ENCODE measurements at places on chromosomes 2 and 18.
A peak's percentile ranks its signal among the peaks of the same experiment; 100 is the strongest.

DNA sequence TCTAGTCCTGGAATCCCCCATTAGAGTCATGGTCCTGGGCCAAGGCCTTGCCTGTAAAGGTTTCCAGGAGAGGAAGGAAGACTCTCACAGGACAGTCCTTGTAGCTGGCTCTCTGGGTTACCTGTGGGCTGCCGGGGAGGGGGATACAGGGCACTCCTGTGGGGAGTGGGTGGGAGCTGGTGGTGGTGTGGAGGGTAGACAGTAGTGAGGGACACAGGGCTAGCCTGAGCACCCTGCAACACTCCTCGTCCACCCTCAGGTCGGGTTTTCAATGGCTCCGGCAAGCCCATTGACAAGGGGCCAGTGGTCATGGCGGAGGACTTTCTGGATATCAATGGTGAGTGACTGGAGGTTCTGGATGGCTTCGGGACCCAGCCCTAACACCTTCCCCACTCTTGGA, 19.7 kb upstream of the ANKRD53 start:
- no peak for DNase-seq

DNA sequence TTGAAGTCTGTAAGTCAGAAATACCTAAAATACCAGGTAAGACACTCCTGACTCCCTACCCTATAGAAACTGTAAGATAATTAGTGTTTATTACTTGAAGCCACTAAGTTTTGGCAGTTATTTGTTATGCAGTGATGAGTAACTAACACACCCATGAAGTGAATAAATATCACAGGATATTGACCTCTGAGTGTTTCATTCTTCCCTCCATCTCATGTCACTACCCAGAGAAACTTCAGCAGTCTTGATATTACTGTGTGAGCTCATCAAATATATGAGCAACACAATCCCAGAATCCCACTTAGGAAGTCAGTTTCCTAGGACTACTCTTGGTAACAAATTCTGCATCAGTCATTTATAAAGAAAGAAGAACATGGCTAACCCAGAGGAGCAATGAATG, 529.7 kb downstream of the FBXO15 start:
- DNase-seq = no peak

- DNase-seq = no peak
These were observed 49.6 kb downstream of the GALNT14 start for GRCh38 chr2:31088504-31089195.

- DNase-seq = peak; percentile 42
These were observed 9.2 kb upstream of the KYNU start for GRCh38 chr2:142868229-142868762.

DNA sequence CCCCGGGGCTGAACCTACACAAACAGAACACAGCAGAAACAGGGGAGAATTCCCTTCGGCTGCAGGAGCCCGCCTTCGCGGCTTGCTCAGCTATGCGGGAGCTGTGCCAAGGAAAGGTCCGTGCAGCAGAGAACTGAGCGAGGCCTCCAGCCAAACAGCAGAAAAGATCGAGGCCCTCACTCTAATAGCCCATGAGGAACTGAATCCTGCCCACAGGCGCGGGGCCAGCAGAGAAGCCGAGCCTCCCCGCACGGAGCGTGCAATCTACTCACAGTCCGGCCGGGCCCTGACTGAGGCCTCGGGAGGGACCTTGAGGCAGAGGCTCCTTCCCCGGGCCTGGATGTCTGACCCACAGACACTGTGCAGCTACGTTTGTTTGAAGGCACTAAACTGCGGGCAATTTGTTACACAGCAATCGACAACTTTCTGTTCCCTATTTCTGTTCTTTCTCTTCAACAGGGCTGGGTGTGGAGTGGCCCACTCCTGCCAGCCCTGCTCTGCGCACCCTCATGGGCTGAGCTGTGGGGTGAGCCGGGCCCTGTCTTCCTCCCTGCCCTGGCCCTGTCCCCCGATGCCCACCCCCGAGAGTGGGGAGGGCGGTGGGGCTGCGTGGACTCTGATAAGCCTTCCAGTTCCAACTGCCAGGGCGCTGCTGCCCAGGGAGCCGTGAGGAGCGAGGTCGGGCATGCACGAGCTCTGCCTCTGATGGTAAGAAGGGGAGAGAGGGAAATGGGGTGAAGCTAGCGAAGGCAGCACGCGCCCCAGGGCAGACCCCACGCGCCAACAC, 13.7 kb downstream of the HES6 start:
- no peak for DNase-seq

DNA sequence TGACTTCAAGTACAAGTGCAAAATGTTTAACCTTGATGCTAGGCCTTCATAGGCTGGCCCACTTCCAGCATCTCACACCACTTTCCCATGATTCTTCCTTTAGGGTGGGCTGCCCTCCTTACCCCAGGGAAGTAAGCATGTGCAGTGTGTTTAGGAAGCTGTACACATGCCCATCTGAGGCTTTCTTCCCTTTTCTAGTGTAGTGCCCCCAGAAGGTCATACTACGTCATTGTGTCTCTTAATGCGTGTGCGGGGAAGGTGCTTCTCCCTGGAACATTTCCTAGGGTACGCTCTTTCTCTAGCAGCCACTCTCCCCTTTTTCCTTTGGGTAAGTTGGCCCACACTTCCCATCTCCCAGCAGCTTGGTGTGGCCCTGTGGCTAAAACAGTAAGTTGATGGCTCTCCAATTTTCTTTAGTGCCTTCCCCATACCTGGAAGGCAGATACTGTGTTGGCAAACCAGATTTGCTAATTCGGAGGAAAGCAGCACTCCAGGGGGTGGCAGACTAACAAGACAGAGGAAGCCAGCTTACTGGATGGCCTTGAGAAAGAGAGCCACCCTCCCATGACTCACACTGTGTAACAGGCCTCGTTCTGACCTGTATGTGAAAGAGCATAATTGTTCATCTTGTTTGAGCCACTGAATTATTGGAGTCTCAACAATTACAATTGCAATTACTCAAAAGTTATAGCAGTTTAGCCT, 1.1 kb upstream of the SULT6B1 start:
- DNase-seq = peak; percentile 74

DNA sequence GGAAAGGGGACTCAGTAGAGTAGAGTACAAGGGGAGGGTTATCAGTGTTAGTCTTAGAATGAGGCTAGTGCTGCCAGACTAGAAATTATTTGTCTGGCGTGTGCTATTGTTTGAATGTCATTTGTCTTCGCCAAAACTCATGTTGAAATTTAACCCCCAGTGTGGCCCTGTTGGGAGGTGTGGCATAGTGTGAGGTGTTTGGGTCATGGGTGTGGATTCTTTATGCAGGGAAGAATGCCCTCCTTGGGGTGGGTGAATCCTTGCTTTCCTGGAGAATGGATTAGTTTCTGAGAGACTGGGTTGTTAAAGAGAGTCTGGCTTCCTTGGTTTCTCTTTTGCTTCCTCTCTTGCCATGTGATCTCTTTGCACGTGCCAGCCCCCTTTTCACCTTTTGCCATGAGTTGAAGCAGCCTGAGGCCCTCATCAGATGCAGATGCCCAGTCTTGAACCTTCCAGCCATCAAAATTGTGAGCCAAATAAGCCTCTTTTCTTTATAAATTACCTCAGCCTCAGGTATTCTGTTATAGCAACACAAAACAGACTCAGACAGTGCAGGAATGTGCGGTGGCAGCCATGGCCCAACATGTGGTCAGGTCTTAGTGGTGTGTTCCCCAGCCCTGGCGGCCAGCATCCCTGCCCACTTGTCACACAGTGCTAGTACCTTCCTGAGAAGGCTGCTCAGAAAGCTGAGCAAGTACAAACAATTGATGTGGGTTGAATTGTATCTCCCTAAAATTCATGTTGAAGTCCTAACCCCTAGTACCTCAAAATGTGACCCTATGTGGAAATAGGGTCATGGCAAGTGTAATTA, 48.4 kb upstream of the NAB1 start:
- no peak for DNase-seq

GRCh38 chr2:172461591-172462372, 34.4 kb downstream of the ITGA6 start:
- DNase-seq = no peak

DNA sequence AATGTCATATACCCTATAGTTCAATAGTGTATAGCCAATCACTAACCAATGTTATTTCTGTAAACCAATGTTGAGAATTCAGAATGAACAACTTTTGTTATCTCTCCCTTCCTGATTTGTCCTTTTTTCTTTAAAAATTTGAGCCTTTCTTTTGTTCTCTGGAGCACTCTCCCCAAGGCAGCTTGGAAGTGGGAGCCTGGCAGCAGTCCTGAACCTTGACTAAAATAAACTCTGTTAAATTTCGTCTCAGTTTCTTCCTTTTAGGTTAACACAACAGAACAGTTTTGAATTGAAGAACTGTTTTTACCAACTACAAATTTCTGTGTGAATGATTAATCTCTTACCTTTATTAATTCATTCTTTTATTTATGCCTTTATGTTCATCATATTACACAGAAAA, 35.9 kb downstream of the CD302 start:
- DNase-seq = no peak

DNA sequence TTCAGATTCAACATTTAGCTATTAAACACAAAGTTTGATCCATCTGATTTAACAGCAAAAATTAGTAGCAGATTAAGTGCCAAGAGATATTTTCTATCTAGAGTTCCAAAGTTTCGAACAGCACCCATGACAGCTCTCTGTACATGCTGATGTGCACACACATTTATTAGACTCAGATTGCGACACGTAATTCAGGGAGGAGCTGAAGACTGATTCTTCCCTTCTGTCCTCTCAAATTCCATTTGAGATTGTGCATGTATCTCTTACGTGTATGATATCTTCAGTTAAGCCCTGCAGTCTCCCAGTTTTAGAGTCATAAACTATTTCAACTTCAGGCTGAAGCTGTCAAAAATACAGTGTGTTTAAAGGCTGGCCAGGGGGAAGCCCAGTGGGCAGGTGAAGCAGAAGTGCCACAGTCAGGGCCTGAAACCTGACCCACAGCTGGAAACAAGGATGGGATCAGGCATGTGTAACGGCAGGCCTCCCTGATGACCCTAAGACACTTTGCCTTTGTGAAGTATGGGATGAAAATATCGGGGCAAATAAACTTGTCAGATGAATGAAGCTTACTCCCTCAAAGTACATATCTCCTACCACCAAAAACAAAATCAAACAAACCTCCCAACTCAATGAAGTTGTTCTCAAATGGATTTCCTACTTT, 30.6 kb downstream of the CYB5A start:
- no peak for DNase-seq

GRCh38 chr2:38580115-38580636, 22.6 kb downstream of the HNRNPLL start:
- no peak for DNase-seq

DNA sequence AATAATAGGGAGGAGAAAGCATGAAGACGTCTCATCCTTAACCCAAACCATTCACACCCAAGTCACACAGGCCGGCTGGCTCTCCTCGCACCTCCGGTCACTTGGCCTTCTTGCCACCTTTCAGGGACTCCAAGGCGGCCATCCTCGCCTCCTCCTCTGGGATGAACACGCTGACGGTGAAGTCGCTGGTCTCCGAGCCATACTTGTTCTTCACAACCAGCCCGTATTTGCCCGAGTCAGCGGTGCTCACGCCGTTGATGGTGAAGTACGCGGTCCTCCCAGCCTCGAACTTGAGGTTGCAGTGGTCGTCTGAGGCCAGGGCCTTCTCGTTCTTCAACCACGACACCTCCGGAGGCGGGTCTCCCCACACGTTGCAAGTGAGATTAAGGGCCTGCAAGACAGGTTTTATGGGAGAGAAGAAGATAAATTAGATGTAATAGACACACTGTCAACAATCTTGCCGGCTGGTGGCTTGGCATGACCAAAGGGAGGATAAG, 54.3 kb upstream of the LPIN2 start:
- DNase-seq = no peak

DNA sequence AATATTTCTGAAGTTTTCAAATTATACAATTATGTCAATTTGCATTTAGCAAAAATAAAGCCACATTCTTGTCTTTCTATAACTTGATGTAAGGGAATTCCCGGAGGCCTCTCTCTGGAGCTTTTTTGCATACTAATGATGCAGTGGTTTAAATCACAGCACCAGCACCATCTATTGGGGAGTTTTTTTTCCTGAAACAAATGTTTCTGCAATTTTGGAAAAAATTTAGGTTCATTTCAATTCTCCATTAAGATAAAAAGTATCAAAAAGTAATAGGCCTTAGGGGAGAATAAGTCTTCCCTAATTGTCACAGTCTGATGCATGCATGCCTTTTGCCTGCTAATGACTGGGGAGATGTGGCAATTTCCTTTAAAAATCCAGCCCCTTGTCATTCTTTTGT, 13.5 kb downstream of the CBLN2 start:
- DNase-seq = no peak

DNA sequence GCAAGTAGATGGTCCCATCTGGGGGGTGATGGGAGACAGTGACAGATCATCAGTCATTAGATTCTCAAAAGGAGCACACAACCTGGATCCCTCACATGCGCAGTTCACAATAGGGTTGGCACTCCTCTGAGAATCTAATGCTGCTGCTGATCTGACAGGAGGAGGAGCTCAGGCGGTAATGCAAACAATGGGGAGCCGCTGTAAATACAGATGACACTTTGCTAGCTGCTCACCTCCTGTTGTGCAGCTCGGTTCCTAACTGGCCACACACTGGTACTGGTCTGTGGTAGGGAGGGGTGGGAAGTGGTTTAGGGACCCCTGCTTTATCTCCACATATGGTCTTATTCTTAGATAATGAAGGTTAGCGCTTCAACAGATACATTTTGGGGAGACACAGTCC, 506.6 kb downstream of the PLCL1 start:
- no peak for DNase-seq

DNA sequence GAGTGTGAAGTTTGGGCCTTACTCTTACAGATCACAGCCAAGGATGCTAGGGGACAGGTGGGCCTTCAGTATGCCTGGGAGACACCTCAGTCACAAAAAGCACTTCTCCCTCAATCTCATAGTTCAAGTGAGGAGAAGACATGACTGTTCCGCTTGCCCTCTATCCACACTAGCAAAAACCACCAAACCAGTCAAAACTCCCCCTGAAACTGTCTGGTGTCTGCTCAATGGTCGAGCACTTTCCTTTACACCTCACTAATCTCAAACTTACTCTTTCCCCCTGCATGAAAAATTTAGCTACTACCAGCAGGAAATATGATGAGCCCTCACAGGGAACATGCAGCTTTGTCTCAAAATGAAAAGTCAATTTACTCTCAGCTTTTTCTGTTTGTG, 232.2 kb downstream of the TRIB2 start:
- DNase-seq = no peak

- DNase-seq = no peak
These were observed 47.7 kb downstream of the TANK start for GRCh38 chr2:161207941-161208340.

DNA sequence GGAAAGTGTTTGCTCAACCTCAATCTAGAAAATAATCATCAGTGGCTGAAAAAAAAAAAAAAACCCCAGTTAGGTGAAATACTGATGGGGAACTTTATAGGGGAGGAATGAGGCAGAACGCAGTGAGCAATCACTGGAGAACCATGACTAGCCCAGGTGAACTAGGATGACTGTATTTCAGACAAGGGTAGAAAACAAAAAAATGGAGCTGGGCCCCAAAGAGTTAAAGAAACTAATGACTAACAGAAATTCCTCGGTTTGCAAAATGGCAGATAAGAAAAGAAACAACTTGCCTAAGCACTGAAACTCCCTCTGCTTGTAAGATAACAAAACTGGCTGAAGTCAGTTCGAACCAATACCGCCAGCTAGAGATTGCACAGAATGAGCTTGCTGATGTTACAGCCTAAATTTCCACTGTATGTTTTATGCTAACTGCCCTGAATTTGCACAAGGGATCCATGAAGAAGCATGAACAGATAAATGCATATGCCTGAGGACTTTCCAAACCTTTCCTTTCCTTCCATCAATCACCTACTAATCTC, 245.9 kb downstream of the METTL4 start:
- no peak for DNase-seq

Data from H54 (cell line).